Left hindlimb (tissue), 1 donor: ENCODE measurements at places on chromosomes 16 and 17.

GRCh38 chr16:68070806-68071517, 14.2 kb upstream of the NFATC3 start:
- DNase-seq: no peak

- DNase-seq: no peak
Measured at GRCh38 chr17:40714473-40714872, 10.9 kb upstream of the KRT24 start.

- DNase-seq: peak; percentile 51
Measured at GRCh38 chr17:5536866-5537650, 47.3 kb downstream of the NLRP1 start.

- DNase-seq: no peak
Measured at GRCh38 chr16:14310519-14310991, 239.4 kb downstream of the MRTFB start.

DNA sequence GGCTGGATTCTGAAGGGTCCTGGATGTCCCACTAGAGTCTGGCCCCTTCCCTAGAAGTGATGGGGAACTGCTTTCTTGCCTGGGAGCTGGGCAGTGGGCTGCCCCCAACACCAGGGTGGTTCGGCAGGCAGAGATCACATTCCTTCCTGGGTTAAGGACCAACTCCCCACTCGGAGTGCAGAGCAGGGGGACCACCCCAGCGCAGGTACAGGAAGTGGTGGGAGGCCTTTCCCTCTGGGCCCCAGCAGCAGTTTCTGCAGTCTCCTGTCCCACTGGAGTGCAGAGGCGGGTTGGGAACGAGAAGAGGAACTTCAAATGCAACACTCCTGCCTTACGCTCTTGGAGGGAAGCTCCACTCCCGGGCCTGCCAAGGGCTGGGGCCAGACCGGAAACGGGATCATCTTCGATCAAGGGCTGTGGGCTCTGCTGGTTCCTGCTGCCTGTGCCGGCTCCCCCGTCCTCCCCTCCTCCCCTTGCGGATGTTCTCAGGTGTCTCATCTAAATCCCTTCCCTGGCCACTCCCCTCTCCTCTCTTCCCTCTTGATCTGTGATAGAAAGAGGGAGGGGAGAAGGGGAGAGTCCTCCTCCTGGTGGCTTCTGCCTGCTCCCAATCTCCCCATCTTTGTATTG, 9.0 kb upstream of the NGFR start:
- DNase-seq: peak; percentile 70

- no peak for DNase-seq
Measured at GRCh38 chr16:88926374-88926990, 50.5 kb downstream of the CBFA2T3 start.

DNA sequence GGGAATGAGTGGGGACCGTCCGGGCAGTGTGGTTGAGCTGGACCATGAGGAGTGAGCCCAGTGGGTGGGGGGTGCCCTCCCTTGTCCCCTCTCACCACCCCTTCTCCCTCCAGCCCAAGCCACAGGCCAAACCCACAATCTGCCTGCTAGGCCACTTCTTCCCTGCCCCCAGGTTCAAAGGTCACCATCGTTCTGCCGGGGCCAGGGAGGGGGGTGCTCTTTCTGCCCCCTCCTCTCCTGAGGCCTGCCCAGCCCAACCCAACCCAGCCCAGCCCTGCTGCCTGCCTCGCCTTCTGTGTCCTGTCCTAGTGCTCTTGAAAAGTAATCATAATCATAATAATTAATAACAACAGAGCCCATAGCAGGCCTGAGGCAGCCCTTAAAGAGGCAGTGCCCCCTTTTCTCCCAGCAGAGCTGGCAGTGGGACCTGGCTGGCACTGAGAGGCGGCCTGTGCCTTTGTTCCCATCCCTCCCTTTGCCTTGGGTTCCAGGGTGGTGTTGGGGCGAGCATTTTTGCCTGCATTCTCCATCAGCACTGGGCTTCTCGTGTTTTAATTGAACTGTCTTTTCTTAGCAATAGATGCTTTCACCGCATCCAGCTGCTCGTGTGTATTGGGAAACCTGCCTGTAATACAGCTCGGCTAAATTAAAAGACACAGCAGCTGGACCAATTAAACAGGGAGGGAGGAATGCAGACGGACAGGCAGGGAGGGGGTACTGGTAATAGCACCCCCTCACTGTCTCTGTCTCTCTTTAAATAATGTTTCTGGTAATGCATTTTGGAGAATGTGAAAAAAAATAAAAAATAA, 46.8 kb downstream of the SREBF1 start:
- DNase-seq: no peak

DNA sequence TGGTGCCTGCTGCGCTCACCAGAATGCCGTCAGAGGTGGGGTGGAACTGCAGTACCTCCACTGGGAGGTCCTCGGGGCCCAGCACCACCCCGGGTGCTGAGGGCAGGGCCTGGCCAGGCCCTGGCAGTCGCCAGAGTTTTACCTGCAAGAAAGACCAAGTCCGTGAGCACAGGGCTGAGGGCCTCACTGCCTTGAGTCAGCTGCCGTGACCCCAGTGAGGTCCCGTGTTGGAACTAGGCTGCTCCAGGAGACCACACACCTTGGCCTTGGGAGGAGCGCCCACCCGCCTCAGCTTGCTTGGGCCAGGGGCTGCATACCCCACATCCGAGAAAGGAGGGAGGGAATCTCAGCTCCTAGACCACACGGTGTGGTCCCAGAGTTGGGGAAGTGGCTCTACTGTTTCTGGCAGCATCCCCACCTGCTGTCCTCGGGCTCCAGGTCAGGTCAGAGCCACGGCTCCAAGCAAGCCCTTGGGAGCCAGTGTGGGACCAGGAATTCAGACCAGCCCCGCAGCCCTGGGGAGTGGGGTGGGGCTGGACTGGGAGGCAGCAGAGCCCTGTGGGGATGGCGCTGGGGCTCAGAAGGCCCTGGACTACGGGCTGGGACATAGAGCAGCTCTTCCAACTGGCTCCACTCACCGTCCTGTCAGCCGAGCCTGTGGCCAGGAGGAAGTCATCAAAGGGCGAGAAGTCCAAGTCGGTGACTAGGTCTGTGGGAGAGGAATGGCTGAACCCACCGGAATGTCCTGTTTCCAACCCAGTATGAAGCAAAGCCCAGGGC, 8.7 kb downstream of the CORO7 start:
- no peak for DNase-seq

DNA sequence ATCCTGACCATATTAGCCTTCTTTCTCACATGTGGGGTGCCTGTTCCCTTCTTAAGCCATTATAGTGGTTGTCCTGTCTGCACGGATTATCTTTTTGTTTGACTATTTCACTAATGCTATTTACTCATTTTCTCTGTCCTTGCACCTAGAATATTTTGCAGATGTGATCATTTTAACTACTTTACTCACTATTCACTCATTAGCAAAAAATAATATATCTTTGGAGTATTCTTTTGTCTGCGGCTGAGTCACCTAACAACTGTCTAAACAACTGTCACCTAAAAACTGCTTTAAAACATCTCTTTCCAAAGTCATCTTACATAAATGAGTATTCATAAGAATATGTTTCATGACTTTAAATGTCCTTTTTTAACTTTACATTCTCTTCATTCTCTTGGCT, 87.4 kb downstream of the KCNJ2 start:
- no peak for DNase-seq
